ENCODE measurements at places on chromosomes 3 and 15. TPM values are rescaled to one million over a fixed set of nuclear protein-coding genes. Genes with fewer than 3 reads are reported as not detected.

The PGBD4 gene
- 1.1 TPM for total RNA-seq

The GOLGA6L7 gene
- not detected for total RNA-seq

The SLC2A2 gene
- not detected for total RNA-seq

The ALPK3 gene
- 1.1 TPM for total RNA-seq

The ISLR gene
- 23.9 TPM for total RNA-seq

The TM6SF1 gene
- 1.7 TPM for total RNA-seq

The TTC23 gene
- 9.4 TPM for total RNA-seq
